Activated gamma-delta T cell (primary cell): ENCODE measurements at places on chromosomes 7 and 10.

DNA sequence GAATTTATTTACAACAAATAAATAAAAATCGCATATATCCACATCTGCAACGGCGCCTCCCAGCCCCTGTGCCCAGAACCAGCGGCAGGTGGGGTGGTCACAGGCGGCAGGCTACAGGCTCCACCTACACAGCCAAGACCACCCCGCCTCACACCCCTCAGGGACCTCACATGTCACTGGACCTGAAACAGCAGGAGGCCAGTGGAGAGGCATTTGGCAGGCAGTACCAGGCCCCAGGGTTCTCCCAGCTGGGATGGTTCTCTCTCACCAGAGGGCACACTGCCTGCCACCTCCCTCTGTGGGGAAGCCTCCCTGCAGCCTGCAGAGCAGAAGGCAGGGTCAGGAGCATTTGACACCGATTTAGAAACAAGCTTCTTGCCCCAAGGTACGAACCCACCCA, 81.5 kb downstream of the MAD1L1 start:
- DNase-seq = no peak

DNA sequence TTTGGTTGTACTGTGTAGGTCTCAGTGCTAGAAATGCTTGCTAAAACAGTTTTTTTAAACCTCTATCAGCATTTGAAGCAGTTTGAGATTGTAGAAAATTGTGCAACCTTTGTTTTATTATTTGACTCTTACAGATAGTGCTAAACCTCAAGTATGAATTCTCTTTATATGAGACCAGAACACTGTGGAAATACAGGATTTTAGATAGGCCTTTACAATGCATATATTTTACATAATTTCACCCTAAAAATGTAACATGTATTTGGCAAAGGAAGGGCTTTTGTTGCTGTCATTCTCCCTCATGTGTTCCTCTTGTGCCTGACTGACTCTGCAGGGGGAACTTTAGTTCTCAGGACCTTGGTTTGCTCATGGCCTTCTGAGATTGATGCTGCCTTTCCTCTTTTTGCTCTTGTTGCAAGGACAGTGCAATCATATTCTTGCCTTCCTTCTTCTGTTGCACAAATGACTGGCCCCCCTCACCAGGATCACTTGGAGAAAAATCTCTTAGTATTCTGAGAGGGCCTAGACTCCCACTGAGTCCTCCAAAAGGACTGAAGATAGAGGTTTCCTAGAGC, 188.7 kb downstream of the PPP1R9A start:
- no peak for DNase-seq

DNA sequence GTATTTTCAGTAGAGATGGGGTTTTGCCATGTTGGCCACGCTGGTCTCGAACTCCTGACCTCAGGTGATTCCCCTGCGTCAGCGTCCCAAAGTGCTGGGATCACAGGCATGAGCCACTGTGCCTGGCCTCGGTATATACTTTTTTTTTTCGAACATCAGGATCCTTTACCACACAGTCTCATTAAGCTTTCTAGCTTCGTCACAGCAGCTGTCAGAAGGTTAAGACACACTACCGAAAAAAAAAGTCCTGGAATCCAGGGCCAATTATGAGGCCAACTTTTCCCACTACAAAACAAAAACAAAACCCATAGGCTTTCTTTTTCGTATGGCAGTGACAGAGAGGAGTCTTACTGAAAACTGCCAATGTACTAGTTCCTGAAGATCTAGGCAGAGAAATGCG, 30.7 kb downstream of the ZC3HC1 start:
- DNase-seq = no peak

- peak; percentile 74 for DNase-seq
Measured at GRCh38 chr10:6050801-6051445, 11.2 kb downstream of the IL2RA start.

DNA sequence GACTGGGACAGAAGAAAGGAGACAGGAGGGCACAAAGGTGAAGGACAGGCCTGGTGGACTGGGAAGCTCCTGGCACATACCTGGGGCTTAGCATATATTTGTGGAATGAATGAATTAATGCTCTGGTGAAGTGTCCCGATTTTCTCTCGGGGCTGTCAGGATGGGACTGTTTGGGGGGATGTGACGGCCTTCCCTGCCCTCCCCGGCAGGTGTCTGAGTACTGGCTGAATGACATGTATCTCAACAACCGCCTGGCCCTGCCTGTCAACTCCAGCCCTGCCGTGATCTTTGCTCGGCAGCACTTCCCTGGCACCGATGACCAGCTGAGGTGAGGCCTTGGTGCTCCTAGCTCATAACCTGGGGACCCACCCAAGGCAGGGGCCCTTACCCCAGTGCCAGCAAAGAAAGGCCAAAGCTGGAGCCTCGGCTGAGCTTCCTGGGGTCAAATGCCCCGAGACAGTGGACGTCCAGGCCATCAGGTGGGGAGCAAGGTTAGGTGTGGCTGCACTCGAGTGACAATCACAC, 6.5 kb downstream of the CHAT start:
- no peak for DNase-seq

DNA sequence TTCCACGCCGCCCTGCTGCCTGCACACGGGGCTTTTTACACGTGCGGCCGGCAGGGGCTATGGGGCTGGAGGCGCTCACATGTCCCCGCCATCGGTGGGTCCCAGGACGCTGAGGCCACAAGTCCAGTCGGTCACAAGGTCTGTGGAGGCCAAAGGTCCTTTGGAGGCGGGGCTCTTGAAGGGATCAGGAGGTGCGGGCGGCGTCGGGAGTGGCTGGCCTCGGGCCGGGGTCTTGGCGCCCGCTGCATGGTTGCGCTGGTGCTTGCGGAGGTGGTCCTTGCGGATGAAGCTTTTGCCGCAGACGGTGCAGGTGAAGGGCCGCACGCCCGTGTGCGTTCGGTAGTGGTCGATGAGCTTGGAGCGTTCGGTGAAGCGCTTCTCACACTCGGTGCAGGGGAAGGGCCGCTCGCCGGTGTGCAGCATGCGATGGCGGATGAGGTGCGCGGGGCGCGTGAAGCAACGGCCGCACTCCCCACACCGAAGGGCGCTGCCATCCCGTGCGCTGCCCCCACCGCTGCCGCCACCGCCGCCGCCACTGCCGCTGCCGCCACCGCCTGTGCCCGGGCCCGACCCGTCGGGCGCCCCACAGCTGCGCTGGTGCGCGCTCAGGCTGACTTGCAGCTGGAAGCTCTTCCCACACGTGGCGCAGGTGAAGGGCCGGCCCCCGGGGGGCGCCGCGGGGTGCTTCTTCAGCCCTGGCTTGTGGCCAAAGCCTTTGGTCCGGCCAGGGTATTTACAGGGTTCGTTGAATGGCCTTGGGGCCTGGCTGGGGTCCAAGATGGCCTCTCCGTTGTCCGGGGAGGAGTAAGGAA, 13.7 kb upstream of the ZNF777 start:
- no peak for DNase-seq

GRCh38 chr7:27083646-27084045, 12.2 kb downstream of the HOXA1 start:
- no peak for DNase-seq

- DNase-seq = no peak
Measured at GRCh38 chr7:137093198-137093597, 224.7 kb downstream of the CHRM2 start.

DNA sequence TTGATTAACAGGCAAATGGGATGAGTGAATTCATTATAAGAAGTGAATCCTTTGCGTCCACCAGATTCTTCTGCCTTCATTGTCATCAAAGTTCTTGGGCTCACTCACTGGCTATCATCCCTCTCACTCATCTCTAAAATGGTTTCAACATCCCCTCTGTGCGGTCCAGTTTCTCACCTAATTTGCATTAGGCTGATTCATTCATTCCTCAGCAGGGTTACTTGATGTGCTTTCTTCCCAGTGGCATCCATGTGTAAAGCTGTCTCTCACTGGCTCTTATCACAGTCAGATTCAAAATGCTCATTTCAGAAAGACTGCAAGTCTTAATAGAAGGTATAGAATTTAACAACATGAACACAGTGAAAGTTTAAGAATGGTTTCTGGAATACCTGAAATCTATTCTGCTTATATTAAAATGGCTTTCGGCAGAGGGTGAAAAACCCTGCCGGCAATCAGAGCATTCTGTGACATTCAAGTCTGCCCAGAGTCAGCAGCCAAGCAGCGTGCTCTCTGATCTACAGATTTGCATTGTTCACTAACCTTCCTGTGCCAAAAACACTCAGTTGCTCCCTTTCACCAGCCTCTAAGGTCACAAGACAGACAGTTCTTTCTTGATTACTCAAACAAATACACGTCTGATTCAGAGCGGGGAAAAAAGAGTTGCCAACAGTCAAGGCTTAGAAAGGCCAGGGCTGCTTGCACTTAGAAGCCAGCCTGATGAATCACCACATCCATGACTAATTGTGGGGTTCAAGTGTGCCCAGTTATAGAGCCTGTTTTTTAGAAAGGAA, 106.7 kb downstream of the TES start:
- no peak for DNase-seq

- no peak for DNase-seq
Measured at GRCh38 chr10:4144817-4145216, 359.8 kb upstream of the KLF6 start.

GRCh38 chr10:24097751-24098207, 111.2 kb upstream of the KIAA1217 start:
- no peak for DNase-seq

GRCh38 chr7:48424731-48425130, 253.5 kb downstream of the ABCA13 start:
- no peak for DNase-seq

DNA sequence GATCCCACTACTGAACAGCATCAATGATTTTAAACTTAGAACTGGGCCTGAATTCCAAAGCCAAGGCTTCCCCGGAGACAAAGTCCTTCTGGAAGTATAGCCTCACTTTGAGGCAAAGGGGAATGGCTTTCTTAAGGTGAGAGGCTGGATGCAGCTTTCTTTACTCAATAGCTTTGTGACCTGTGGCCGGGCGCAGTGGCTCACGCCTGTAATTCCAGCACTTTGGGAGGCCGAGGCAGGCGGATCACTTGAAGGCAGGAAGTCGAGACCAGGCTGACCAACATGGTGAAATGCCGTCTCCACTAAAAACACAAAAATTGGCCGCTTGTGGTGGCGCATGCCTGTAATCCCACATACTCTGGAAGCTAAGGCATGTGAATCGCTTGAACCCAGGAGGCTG, 3.2 kb upstream of the FGFR2 start:
- no peak for DNase-seq

DNA sequence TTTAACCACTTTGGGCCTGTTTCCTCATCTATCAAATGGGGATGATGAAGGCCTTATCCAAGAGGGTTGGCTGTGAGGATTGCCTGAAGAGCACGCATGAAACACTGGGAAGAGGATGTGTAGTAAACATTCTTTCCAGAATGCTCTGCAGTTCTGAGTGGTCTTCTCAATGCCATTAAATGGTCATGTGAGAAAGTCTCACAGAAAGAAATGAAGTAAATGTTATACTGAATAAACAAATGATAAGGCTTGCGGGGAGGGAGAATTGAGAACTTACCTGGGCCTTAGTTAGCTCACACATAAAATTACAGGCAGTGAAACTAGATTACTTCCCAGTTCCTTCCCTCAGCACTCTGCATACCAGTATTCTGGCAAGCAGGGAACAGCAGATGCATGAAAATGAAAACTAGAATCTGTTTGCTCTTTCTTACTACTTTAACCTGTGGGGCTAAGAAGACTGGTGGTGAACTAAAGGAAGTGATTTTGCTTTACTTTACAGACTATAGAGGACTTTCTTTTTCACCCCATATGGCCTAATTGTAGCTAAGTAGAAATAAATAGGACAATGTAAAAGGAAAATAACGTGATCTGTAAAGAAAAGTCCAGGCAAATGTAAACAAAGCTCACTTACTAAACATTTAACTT, 135.3 kb upstream of the CCDC6 start:
- DNase-seq = no peak
